Astrocyte (in vitro differentiated cells and primary cell): ENCODE measurements at places on chromosomes 5 and 9.
A peak's percentile ranks its signal among the peaks of the same experiment; 100 is the strongest.

GRCh38 chr5:152309926-152310450 lies 95.1 kb downstream of the NMUR2 start:
- DNase-seq: no peak
- H3K27me3 ChIP-seq: no peaks in the 10 kb centered on the region
- H3K27ac ChIP-seq: no peak overlapping the region
- no peak overlapping the region for H3K4me3 ChIP-seq

GRCh38 chr5:171840711-171841522 lies 55.3 kb downstream of the SMIM23 start:
- H3K4me1 ChIP-seq: no peaks in the 10 kb centered on the region
- H3K36me3 ChIP-seq: no peaks in the 10 kb centered on the region
- DNase-seq: no peak
- no peaks in the 10 kb centered on the region for H3K27me3 ChIP-seq

DNA sequence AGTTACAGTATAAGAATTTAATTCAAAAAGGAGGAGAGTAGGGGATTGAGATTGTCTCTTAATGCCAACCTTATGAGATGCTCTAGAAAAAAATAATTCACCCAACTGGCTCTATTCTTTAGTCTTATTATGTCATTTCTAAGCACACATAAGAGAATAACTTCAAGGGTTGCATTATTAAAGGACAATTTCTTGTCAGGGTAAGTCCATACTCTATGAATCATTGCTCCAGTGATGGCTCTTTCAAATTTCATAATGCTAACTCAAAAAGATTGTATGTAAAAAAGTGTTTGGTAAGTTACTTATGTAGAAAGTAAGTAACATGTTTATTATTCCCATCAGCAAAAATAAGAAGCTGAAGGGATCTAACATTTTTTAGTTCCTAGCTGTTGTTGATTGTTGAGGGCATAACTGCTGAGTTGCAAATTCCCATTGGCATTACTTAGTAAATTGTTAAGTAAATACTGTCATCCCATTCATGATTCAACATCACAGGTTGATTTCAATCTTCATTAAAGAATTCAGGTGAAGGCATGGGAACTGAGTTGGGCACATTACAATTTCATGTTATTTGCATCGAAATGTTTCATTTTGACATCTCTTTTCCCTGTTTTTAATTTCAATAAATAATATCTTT lies 28.6 kb downstream of the ALDH1A1 start:
- H3K36me3 ChIP-seq: no peaks in the 10 kb centered on the region
- no peak overlapping the region for H3K4me3 ChIP-seq
- no peak overlapping the region for H3K27ac ChIP-seq
- no peaks in the 10 kb centered on the region for H3K27me3 ChIP-seq
- no peak for DNase-seq

- no peak for DNase-seq
- H3K4me3 ChIP-seq: no peak overlapping the region
- no peaks in the 10 kb centered on the region for H3K36me3 ChIP-seq
- no peaks in the 10 kb centered on the region for H3K27me3 ChIP-seq
Measured at GRCh38 chr5:15320871-15321270, 179.1 kb upstream of the FBXL7 start.

DNA sequence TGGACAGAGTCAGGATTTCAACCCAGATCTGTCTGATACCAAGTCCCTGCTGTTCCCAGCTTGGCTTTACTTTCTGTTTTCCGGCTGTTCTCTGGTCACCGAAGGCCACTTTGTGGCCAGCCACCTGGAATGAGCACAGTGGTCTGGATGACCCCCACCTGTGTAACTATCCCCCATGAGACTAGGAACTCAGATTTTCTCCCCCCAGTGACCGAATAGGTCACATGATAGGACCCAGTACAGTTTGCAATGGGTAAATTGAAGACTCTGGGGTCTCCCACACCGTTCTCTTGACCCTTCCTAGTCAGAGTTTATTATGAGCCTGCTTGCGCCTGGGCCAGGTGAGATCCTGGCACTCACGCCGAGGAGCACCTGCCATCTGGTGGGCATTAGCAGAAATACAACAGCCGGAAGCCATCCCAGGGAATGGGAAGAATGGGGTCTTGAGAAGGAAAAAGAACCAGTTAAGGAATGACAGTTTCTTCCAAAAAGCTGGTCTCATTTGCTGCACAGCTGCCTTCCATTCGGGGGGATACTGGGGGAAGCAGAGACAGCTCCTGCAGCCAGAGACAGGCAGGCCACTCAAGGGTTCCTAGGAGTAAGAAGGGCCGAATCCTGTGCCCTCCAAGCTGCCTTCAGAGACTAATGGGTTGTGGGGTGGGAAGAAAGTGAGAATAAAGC lies 7.1 kb downstream of the PHYHD1 start:
- H3K4me1 ChIP-seq: no peaks in the 10 kb centered on the region
- H3K4me3 ChIP-seq: no peak overlapping the region
- DNase-seq: peak; percentile 12
- no peaks in the 10 kb centered on the region for H3K27me3 ChIP-seq

DNA sequence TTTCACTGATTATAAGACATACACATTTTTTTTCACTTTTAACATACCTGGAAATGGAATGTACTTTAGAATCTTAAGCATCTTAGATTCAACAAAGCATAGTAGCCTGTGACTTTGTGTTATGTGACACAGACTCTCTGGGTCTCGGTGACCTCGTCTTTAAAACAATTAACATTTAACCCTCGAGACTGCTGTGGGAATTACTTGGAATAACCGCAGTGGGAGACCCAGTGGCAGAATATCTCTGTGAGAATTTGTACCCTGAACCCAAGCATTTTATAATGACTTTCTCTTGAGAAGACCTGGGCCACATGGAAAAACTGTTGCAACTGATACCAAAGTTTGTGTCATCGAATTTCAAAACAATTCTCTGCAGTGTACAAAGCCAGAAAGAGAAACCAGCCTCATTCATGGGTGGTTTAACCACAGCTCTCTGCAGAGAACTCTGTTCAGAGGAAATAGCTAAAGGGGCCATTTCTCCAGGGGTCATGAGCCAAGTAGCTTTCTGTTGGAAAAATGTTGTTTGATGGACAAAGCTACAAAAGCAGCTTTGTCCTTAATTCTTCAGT lies 10.0 kb upstream of the RETREG1 start:
- H3K4me3 ChIP-seq: no peak overlapping the region
- H3K27ac ChIP-seq: no peak overlapping the region
- DNase-seq: no peak
- H3K4me1 ChIP-seq: no peaks in the 10 kb centered on the region
- peaks cover 23% of the 10 kb centered on the region for H3K27me3 ChIP-seq

DNA sequence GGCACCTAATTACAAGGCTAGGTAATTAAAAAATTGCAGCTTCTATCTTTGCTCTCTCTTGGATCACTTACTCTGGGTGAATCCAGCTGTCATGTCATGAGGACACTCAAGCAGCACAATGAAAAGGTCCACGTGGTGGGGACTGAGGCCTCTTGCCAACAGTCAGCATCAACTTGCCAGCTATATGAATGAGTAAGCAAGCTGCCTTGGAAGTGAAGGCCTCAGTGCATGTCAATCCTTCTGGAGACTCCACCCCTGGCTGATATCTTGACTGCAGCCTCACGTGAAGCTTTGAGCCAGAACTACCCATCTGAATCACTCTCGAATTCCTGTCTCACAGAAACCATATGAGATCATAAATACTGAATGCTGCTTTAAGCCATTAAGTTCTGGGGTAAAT lies 140.5 kb downstream of the SNX18 start:
- no peak for DNase-seq
- H3K36me3 ChIP-seq: no peaks in the 10 kb centered on the region
- H3K4me1 ChIP-seq: peaks cover 15% of the 10 kb centered on the region

GRCh38 chr5:89351222-89351621 lies 468.2 kb upstream of the MEF2C start:
- no peaks in the 10 kb centered on the region for H3K27me3 ChIP-seq
- peak overlapping the region; percentile 68 for H3K27ac ChIP-seq
- no peak overlapping the region for H3K4me3 ChIP-seq
